ENCODE measurements at places on chromosomes 5 and 9.

GRCh38 chr9:134655101-134655500 is 13.5 kb downstream of the COL5A1 start:
- no peak for DNase-seq

GRCh38 chr9:101579711-101580545 is 14.8 kb downstream of the PPP3R2 start:
- DNase-seq = no peak

DNA sequence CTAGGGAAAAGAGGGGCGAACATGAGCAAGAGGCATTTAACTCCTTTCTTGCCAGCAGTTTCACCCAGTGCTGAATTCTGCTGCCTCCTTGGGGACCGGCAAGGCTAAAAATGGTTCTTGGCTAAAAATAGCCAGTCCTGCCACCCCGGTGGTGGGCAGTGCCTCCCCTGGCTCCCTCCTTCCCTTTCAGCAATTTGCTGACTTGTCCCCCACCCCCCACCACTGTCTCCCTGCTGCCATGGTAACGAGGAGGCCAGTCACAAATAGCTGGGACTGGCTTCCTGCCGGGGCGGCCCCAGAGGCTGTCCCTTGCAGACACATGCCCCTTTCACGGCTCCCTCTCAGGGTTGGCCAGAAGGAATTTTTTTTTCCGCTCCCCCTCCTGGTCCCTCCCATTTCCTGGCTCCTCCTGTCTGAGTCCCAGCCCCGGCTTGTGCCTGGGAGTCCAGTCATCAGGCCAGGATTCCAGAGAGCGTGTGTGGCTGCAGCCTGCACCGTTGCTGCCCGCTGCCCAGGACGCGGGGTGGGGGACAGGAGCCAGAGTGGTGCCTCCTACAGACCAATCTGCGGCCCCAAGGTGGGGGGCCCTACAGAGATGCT is 130.3 kb downstream of the RGS3 start:
- DNase-seq = peak; percentile 98

DNA sequence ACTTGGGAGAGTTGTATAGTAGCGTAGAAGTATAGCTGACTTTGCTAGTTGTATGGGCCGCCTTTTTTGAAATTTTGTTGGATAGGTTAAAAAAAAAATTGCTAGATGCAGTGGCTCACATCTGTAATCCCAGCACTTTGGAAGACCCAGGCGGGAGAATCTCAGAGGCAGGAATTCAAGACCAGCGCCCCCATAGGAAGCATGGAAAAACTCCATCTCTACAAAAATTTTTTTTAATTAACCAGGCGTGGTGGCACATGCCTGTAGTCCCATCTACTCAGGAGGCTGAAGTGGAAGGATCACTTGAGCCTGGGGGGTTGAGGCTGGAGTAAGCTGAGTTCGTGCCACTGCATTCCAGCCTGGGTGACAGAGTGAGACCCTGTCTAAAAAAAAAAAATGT is 59.2 kb downstream of the SMC5 start:
- DNase-seq = no peak

- peak; percentile 90 for DNase-seq
Observed at GRCh38 chr5:14440582-14441431, 140.8 kb upstream of the OTULINL start.

GRCh38 chr9:35844628-35845270 is 15.7 kb downstream of the TMEM8B start:
- peak; percentile 95 for DNase-seq

DNA sequence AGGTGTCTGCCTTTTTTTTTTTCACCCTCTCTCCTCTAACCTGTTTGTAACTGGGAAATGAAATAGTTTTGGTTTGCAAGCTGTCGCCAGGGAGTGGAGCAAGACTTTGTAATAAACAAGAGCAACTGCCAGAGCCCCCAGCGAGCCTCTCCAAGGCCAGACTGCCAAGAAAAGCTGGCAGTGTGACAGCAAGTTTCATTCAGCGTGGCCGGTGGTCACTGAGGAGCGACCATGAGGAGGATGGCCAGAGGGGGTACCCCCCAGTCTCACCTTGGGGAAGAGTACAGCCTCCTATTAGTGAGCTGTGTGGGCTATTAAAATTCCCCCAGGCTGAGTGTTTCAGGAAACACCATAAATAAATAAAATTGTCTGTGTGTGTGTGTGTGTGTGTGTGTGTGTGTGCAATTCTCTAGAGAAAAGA is 49.9 kb downstream of the ZFAND5 start:
- peak; percentile 54 for DNase-seq

- peak; percentile 22 for DNase-seq
Observed at GRCh38 chr9:100473276-100474081, 530 bp downstream of the TMEFF1 start.

DNA sequence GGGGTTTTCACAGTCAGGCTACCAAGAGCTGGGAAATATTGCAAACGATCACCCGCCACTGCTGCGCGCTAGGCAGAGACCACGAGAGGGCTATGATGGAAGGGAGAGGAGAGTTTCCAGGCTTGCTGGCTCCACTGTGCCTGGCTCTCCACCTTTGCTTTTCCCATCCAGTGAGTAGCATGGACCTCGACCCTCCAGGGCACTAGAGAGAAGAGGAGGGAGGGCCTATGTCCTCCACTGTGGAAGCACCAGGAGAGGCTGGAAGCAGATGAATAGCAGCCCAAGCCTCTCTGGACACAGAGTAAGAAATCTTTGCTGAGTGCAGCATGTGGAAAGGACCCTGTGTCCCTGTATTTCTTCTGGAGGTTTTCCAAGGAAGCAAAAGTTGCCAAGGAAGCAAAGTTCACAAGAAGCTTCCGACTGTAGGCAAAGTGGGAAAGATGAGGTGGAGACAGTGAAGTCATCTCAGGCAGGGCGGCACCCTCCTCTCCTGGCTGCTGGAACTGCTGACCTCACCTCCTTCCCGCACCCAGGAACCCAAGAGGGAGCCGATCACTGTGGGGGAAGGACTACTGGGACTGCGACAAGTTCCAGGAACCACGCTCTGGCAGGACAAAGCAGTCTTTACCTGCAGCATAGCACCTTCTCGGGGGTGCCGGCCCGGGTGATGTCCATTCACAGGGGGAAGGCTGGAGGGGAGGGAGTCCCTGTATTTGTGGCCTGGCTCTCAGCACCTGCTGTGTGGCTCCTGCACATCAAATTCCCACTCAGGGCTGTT is 79.6 kb downstream of the CSNK1A1 start:
- DNase-seq = peak; percentile 76

GRCh38 chr5:4028384-4028783 is 432.8 kb downstream of the IRX1 start:
- no peak for DNase-seq

- no peak for DNase-seq
Observed at GRCh38 chr5:114678778-114679177, 316.9 kb downstream of the KCNN2 start.

GRCh38 chr5:123732257-123732656 is 220.3 kb downstream of the CSNK1G3 start:
- no peak for DNase-seq

DNA sequence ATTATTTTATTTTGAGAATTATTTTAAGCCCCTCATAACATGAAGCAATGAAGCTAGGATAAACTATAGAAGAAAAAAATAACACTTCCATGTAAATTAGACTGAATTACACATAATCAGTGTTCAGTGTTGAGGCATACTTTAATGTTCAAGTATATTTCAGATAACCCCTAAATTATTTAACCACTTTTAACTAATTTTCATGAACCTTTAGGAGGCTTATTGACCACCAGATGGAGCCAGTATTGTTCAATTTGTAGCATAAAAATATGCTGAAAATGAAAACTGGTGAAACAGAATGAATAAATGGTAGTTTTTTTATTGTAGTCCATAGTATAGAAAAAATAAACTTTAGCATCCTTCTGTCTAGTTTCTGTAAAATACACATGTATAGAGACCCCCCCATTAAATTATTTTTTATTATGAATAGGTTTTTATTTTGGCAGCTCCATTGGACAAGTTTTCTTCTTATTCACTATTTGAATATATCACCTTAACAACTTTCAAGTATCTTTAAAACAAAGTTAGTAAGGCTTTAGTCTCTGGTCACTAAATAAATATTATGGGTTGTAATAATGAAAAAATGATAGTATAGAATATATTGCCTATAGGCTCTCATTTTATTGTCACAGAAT is 190.1 kb downstream of the CWC27 start:
- peak; percentile 74 for DNase-seq

DNA sequence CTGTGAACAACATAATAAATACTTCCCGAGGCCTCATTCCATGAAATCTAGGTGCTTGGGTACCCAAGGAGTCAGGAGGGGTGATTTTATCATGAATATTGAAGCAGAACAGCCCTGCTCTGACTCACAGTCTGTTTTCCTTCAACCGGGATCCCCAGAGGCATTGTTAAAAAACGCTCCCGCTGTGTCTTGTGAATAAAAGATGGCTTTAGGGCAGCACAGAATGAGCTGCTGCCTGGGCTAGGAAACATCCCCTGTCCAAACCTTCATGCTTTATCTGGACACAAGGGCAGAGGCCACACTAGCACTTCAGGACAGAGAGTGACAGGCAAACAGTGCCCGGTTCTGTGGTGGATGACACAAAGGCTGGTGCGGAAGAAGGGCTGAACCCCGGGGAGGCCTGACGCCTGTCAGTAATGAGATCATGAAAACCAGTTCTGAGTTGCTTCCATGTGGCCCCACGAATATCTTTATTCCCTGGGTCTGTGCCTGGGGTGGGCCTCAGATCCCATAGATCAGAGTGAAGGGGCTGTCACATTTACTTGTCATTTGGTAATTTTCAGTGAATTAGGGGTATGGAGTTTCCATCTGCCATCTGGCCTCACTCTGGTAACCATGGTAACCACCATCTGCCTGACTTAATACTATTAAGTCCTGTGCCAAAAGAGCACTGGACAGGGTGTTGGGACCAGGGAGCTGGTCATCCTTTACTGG is 2.6 kb downstream of the IGFBPL1 start:
- no peak for DNase-seq

- no peak for DNase-seq
Observed at GRCh38 chr5:158531860-158532259, 567.9 kb downstream of the EBF1 start.

DNA sequence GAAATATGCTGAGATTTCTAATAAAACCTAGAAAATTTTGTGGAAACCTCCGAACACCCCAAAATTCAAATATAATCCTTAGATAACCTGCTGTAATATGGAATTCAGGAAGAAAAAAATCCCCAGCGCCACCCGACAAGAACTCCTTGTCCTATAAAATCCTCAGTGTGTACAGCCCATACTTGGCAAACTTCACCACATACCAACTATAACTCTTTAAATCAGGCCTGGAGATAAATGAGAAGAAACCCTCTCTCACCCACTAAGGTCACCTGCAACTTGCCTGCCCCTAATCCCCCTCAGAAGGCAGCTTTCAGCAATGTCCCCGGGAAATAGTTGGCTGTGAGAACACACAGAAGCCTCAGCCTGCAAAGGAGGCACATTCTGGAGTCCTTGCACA is 90.5 kb downstream of the SH3TC2 start:
- DNase-seq = no peak

DNA sequence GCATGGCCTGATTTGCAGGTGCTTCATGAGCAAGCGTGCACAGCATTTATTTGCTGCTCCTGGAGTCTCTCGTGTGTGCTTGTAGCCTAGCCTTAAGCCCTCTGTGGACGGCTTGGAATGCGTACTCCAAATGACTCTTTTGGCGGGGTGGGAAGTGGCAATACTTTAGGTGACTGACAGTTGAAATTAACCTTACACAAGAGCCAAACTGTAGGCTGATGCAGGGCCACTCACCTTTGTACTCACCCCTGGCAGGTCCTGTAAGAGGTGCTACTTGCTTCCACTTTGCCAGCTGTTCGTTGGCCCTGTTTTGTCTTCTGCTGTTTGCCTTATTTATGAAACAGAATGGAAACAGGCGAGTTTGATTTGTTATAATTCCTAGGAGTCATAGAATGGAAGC is 22.9 kb downstream of the TENT4A start:
- DNase-seq = no peak

- DNase-seq = peak; percentile 55
Observed at GRCh38 chr9:110426052-110426709, 88.5 kb upstream of the TXNDC8 start.

DNA sequence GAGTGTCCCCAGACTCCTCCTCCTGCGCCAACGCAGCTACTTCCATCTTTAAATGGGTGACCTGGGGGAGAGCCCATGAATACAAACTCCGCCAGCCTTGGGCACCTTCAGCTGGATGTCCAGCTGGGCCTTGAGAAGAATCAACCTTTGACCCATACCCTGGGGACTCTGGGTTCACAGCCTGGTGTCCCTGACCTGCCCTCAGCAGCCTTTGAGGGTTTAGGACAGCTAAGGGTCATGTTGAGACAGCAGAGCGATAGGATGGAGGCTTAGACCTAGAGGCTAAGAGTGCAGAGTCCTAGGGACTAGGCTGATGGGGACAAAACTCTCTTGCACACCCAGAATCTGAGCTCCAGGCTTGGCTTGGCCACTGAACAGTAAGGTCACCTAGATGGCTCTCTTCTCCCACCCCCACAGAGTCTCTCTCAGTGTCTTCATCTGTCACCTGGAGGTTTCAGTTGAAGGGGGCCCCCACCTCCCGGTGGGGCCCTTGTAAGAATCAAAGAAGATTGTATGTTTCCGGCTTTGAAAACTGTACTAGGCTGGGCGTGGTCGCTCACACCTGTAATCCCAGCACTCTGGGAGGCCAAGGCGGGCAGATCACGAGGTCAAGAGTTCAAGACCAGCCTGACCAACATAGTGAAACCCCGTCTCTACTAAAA is 6.7 kb upstream of the AQP3 start:
- DNase-seq = no peak

- no peak for DNase-seq
Observed at GRCh38 chr9:99226054-99226453, 4.0 kb downstream of the SEC61B start.

DNA sequence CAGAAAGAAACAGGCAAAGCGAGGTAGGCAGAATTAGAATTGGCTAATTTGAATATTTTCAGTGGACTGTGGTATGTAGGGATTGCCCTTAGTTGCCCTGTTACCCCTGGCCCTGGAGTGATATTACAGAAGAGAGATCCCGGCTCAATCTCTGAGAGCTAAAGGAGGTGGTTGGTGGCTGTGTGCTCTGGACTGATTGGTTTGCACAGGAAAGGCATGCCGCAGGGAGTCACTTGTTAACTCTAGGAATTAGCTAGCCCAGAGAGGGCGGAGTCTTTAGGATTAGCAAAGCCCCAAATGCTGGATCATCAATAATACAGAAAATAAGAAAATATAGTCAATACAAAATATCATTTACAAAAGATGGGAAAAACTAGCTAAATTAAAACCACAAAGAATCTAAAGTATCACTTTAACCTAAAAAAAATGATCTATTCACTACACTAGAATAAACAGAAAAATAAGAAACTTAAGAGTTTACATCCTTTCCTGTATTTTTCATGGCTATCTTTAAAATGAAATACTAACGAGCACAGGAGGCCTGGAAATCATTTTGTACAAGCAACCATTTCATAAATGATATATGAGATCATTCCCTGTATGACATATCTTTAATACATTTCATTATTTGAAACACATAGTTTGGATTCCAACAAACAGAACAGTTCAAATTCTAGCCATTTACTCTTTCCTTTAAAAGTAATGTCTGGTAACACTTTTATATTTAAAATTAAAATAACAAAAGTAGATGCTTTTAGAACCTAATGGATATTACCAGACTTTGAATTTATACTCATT is 71.1 kb downstream of the GNAQ start:
- DNase-seq = no peak
